ENCODE measurements at places on chromosomes 6 and 20. TPM values are rescaled to one million over a fixed set of nuclear protein-coding genes. Genes with fewer than 3 reads are reported as not detected.

GRCh38 chr6:37630281-37630799, 67.3 kb downstream of the MDGA1 start:
- no peak for DNase-seq

- no peak for DNase-seq
These were observed 236.1 kb downstream of the SYNDIG1 start for GRCh38 chr20:24705486-24705885.

DNA sequence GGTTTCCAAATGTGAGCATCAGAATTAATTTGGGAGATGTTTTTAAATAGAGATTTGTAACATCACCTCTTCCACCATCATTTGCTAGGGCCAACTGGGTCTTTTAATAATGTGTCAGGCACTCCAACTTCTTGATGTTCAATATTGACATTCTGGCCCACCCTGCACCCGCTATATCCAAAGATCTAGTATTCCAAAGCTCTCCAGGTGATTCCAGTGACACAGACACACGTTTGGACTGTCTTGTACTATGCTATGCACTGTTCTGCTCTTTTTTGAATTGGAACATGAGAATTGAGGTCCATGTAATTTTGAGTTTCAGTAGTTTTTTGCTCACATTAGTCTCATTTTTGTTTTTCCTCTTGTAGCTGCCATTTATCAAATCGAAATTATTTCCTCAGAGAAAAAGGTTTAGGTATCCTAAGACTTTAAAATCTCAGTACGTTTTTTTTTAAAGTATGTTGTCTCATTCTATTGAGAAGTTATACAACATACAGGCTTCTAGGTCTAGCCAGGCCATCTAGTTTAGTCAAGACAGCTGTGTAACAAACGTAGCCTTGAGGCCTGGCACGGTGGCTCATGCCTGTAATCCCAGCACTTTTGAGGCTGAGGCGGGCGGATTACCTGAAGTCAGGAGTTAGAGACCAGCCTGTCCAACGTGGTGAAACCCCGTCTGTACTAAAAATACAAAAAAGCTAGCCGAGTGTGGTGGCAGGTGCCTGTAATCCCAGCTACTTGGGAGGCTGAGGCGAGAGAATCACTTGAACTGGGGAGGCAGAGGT, 3.1 kb downstream of the BICRAL start:
- no peak for DNase-seq

DNA sequence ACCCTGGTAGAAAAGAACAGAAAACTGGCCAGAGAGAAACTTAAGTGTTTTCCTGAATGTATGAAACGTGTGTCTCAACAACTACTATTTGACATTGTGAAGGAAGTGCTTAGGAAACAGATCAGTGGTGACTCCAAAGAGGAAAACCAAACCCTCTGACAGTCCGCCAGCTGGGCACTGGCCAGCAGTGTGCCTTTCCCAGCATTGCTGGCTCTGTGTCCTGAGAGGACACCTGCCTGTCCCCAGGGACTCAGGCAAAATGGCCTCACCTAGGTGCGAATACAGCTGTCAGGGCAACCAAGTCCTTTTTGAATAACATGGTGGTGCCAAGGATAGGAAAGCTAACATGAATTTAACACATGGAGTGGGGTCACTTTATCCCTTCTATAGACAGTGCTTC, 72.5 kb downstream of the NDUFAF5 start:
- no peak for DNase-seq

DNA sequence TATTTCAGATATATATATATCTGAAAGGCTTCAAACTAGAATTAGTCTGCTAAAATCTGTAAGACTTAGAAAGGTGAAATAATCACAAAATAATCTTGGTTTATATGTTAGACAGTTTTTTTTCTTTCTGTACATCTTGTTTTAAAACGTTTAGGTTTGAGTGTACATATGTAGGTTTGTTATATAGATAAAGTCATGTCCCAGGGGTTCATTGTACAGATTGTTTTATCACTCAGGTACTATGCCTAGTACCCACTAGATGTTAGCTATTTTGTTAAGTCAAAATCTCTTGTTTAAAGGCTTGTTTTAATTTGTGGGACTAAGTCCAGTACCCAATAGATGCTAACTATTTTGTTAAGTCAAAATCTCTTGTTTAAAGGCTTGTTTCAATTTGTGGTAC, 1339.0 kb upstream of the CITED2 start:
- no peak for DNase-seq

DNA sequence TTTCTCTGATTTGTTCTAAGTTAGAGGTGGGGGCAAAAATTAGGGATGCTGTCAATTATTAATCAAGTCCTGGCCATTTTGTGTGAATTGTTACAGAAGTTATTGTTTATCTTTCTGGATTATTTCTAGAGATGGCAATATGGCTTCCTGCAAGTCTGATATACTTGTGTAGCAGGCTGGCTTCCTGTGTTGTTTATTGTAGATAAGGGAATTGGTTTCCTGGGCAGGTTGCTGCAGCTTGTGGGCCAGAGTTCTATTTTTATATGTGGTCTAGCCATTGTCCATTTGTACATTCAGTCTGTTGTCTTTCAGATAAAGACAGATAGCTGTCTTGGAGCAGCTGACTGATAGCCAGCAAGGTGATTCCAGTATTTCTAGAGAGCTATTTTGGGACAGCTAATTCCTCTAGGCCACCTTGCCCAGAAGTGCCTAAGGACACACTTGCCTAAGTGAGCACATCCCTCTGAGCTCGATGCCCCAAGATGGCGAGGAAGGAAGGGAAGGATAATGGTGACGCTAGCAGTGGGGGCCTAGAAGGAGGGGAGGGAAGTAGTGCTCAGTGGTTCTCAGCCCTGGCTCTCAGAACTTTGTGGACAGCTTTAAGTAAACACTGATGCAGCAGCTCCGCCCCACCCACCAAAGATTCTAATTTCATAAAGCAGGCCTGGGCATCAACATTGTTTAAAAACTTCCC, 25.5 kb downstream of the DDO start:
- DNase-seq, result no peak

- no peak for DNase-seq
These were observed 3.3 kb downstream of the TRERF1 start for GRCh38 chr6:42448391-42448790.

GRCh38 chr6:135182071-135183001, 1.2 kb downstream of the MYB start:
- no peak for DNase-seq

- no peak for DNase-seq
These were observed 117.9 kb downstream of the GMDS start for GRCh38 chr6:2127484-2127911.

DNA sequence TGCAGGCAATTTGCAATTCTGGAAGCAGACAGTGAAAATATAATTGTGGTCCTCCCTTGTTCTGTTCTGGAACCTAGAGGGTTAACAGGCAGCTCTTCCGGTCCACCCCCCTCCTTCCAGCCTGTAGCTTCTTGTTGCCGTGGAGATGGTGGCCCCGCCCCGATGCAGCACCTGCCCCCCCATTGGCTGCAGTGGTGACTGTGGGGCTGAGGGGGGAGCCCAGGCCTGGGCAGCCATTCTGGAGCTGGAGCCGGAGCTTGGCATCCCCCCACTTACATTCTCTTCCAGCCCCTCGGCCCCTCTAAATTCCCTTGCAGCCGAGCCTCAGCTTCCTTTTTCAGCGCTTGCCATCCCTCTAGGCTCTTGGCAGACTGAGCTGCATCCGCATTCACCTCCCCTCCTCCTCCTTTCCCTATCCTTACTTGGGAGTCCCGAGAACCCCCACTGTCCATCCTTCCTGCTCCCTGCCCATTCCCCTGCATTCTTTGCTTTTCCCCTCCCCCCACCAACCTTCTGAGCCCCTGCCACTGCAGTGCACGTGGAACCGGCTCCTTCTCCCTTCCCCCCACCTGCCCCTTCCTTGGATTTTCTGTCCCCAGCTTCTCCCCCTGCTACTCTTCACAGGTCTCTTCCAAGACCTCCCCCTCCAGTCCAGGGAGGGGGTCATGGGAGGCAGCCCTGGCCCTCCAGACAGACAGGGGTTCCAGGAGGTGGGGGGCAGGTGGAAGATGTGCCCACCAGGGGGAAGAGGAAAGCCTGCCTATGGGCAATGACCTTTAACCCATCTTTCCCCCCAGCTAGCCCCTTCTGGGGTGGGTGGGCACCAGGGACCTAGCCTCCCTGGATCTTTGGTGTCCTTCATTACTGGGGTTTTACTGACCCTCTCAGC, 11.4 kb downstream of the SYNGAP1 start:
- no peak for DNase-seq

DNA sequence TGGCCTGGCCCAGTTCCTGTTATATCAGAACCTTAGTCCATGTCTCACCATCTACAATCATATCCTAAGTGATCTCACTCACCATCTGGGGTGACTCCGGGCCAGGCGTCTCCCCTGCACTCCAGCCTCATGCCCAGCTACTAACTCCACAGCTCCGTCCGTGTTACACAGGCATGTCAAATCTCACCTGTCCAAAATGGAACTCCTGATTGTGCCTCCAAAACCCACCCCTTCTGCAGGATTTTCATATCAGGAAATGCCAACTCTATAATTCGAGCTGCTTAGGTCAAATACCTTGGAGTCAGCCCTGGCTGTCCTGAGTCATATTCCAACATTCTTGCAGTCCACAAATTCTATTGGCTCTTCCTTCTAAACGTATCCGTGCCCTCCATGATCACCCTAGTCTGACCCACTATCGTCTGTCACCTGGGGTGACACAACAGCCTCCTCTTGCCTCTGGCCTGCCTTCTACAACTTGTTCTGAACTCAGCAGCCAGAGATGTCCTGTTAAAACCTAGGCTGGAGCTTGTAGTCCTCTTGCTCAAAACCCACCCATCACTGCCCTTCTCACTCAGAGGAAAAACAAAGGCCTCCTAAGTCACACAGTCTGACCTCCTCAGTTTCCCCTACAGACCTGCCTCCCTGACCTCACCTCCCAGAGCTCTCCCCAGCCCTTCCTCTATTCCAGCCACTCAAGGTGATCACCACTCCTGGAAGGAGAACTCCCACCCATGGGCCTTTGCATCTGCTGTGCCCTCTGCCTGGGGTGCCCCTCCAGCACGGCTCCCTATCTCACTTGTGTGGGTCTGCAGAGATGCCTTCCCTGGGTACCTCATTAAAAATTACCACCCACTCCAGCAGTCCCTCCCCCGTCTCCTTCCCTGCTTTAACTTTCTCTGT, 85.3 kb upstream of the SIRPA start:
- no peak for DNase-seq

GRCh38 chr6:104702126-104702841, 157.4 kb downstream of the HACE1 start:
- no peak for DNase-seq

DNA sequence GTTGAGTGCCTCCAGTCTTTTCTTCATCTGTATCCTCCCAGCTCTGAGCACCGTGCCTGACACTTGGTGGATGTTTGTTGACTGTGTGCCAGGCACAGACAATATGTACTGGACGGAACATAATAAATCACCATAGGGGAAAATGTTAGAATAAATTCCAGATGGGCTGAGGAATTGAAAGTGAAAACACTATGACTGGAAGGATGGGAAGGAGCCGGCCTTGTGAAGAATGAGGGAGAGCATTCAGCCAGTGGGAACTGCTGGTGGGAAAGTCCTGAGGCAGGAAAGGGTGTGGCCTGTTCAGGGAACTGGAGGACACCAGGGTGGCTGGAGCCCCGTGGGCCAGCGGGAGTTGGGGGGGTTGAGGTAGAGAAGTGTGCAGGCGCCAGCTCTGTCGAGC, 75.4 kb downstream of the MTHFD1L start:
- DNase-seq, result peak; percentile 57

DNA sequence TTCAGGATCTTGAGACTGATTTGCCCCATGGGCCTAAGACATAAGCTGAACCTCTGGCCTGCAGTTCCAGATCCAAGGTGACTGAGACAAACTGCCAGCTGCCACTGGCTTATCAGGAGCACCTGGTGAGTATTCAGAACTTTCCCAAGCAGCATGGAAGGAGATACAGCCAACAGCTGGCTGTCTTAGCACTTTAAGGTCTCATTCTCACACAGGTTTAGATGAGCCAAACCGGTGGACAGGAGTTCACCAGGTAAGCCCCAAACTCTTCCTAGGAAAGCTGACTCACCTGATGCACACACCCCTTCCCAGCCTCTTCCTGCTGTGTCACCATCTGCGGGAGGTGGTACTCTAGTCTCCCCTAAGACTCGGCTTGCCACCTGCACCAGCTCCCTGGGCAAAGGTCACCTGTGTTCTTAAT, at the start of gene BANF2:
Gene BANF2 (plus strand): TSS at position 36 of the 421 bp plus-strand sequence. CDS start 25,060 bp downstream, outside the sequence.
- no peak for DNase-seq

FAM209B gene
- polyA plus RNA-seq, result not detected

XKR7 gene
- polyA plus RNA-seq, result 0.05 TPM

RNF144B gene
- 10.7 TPM for polyA plus RNA-seq

CFAP61 gene
- not detected for polyA plus RNA-seq

NKX2-4 gene
- not detected for polyA plus RNA-seq
